ENCODE measurements at places on chromosomes 3 and 15.

- DNase-seq, result no peak
Measured at GRCh38 chr3:71551311-71551919, 32.1 kb downstream of the FOXP1 start.

DNA sequence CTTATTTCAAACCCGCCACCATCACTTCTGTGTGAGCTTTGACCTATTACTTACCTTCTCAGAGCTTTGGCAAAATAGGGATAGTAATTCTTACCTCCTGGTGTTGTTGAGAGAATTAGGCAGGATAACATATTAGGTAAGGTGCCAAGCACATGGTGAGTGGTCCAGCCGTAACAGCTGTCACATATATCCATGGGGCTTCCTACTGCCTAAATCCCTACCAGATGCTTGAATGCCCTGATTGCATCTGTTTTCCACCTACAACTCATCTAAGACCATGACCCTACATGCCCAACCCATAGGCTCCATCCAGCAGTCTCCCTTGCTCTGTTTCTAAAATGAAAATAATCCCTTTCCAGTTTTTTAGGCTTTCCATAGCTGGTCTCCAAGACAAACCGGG, 162.3 kb upstream of the NR2E3 start:
- DNase-seq, result no peak

GRCh38 chr3:78497767-78498166, 1270.0 kb downstream of the ROBO1 start:
- DNase-seq, result no peak

GRCh38 chr3:38746641-38747040, 69.4 kb downstream of the SCN10A start:
- no peak for DNase-seq

DNA sequence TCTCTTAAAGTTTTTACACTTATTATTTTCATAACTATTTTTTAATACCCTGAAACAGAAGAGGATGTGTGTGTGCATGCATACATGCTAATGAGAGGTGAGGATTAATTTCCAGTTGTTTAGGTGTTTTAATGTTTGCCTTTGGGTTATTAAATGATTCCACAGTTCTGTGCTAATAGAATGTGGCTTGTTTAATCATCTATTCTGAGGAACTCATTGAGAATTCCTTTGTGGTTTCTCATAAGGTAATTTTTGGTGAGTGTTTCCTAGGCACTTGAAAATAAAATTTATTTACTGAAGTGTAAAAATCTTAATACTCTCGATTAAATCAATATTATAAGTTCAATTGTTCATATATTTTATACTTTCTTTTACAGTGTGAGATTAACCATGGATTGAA, 38.0 kb downstream of the STAC start:
- no peak for DNase-seq

- no peak for DNase-seq
Measured at GRCh38 chr3:194931347-194931746, 245.7 kb downstream of the FAM43A start.

DNA sequence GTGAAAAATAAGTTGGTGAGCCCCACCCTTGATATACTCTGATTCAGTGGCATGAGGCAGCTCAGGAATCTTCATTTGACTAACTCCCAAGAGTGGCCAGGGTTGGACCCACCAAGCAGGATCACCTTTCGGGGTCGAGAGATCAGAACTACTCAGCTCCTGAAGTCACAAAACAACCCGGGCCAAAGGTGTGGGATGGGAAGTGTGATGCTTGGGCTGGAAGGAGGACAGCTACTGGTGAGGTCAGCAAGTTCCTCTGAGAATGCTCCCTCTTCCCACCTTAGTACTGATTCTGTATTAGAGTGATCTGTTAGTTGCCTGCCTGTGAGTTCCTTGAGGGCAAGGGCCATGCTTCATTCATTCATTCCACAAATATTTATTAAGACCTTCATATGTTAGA, 15.1 kb downstream of the ESYT3 start:
- no peak for DNase-seq

GRCh38 chr3:151615464-151615863, 118.3 kb upstream of the AADACL2 start:
- DNase-seq, result no peak

- no peak for DNase-seq
Measured at GRCh38 chr3:46731795-46732194, 14.1 kb upstream of the PRSS50 start.

DNA sequence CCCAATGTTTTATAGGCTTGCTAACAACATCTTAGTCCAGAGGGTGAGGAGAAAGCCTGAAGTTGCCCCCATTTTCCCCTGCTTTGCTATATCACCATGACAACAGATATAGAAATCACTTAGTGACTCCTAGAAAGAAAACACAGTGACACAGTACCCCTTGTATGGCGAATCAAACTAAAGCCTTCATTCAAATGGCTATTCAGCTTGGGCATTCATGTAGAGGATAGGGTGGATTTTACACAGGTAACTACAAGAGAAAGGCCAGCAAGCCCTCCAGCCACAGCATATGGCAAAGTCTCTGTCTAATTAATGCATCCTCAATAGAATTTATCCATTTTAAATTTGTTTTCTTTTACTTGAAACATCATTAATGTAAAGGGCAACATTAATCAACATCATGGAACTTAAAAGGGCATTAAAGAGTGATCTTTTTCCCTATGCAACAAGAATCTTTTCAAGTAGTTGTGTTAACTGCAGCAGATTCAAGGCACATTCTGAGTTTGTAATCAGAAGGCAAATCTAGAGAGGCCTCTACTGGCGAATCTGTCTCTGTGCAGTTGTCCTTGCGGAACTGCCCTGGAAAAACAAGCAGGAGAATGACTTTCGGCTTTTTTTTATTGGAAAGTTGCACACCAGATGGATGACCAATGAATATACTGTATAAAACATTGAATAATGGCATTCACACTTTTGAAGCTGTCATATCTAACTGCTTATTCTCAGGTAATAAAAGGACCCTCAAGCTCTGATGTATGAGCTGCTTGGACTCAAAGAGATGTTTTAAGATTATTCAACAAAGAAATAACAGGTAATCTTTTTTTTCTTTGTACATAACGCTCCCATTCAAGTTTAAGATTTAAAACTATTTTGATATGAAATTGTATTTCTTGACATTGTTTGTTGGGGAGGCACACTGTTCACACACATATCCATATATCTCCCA, 621.7 kb upstream of the AGTR1 start:
- peak; percentile 60 for DNase-seq

DNA sequence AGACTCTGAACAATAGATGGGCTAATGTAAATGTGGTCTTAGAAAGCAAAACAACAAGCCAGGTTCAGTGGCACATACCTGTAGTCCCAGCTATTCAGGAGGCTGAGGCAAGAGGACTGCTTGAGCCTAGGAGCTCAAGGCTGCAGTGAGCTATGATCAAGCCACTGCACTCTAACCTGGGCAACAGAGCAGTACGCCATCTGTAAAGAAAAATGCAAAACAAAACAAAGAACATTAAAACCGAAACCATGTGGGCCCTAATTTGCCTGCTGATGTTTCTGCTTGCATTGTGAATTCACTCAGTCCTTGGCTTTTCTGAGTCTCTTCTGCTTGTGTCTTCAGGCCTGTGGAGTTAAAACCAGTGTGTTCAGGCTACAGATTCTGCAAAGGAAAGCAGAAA, 56.7 kb downstream of the CCNL1 start:
- DNase-seq, result no peak

- no peak for DNase-seq
Measured at GRCh38 chr3:167787440-167787839, 51.9 kb downstream of the SERPINI1 start.

- DNase-seq, result no peak
Measured at GRCh38 chr15:83960192-83960829, 275.3 kb upstream of the GOLGA6L4 start.

DNA sequence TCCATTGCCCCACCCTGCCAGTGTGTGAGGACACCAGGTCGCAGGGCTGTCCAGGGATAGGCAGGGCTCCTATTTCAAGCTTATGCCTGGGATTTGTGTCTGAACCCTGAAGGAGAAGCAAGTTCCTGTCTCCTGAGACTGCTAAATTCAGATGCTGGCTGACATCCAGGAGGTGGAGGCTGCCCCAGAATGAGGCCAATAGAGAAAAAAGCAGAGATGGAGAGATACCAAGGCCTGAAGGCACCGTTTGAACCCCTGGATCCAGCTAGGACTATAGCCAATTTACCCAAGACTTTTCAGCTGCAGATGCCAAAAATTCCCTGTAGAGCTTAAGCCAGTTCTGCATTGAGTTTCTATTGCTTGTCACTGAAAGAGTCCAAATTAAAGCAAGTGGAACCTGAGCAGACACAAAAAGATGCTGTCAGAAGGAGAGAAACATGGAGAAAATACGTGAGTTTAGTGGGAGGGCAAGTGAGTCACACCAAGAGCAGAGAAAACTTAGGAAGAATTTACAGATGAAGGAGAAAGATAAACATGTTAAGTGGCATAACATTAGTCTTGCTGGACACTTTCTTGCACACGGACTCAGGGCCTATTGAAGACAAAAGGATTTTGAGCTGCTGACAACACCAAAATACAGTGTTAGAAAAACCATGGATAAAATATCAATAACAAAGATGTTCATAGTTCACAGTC, 148.6 kb downstream of the CNTN3 start:
- no peak for DNase-seq

GRCh38 chr3:12658593-12659058, 5.3 kb downstream of the RAF1 start:
- DNase-seq, result no peak

- DNase-seq, result no peak
Measured at GRCh38 chr3:179450901-179451264, 387 bp downstream of the GNB4 start.

GRCh38 chr15:47358876-47359275, 358.4 kb upstream of the SEMA6D start:
- no peak for DNase-seq

DNA sequence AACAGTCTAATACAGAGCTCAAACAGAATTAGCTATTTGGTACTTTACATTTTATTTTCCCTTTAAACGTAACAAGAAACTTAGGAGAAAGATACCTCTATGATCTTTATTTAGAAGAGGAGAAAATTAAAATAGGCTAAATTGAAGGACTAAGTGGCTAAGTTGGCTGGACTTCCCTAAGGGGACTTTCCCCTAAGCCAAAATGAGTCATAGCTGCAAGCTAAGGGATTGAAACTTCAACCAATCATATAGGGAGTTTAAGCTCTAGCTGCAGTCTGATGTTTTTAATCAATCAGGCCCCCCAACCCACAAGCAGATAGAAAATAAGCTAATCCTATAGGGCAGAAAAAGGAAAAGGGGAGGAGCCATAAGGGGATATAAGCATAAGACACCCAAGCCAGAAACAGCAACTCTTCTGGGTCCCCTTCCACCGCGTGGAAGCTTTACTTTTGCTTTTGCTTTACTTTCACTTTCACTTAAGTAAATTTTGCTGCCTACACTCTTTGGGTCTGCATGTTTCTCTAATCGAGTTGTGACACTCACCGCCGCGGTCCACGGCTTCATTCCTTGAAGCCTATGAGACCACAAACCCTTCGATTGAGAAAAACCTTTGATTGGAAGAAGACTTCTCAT, 1108.5 kb upstream of the EPHA6 start:
- DNase-seq, result no peak

Measured in COR-L47 (cell line).